Activated naive CD8-positive, alpha-beta T cell treated with anti-CD3 and anti-CD28 coated beads for 36 hours (primary cell): ENCODE measurements at places on chromosomes 4 and X.

DNA sequence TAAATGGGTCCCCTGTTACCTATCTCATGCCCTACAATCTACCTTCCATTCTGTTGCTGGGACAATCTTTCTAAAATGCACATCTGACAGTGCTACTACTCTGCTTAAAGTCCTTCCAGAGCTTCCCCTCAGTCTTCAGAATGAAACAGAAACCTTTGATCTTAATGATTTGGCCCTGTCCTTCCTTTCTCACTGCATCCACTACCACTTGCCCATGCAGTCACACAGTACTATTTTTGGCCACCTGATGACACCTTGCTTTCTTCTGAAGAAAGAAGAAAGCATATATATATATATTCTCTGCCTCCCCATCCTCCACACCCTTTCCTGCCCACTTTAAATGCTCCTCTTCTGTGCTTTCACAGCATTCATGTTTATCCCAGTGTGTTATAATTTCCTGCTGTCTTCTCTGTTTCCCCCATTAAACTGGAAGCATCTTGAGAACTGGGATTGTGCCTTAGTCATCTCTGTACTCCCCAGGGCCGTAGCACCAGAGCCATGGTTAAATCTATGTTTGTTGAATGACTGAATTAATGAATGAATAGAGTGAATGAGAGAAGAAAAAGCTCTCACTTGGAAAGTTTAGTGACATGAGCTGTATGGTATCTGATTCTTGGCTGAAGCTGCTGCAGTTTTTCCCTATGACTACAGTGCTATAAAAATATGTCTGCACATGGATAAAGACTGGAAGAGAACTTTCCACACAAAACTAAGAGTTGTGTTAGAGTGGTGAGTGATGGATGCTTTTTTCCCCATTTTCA is 56.2 kb downstream of the RTL9 start:
- no peak overlapping the region for H3K27ac ChIP-seq
- H3K27me3 ChIP-seq, result peaks cover 12% of the 10 kb centered on the region
- H3K4me3 ChIP-seq, result no peak overlapping the region
- H3K4me1 ChIP-seq, result peaks cover 3% of the 10 kb centered on the region
- no peak for DNase-seq

GRCh38 chr4:110639207-110640090 is 16.6 kb upstream of the PITX2 start:
- peaks cover 3% of the 10 kb centered on the region for H3K4me1 ChIP-seq
- H3K4me3 ChIP-seq, result no peak overlapping the region
- no peak for DNase-seq
- H3K36me3 ChIP-seq, result peaks cover 3% of the 10 kb centered on the region
- no peak overlapping the region for H3K27ac ChIP-seq
- H3K27me3 ChIP-seq, result peaks cover 88% of the 10 kb centered on the region

DNA sequence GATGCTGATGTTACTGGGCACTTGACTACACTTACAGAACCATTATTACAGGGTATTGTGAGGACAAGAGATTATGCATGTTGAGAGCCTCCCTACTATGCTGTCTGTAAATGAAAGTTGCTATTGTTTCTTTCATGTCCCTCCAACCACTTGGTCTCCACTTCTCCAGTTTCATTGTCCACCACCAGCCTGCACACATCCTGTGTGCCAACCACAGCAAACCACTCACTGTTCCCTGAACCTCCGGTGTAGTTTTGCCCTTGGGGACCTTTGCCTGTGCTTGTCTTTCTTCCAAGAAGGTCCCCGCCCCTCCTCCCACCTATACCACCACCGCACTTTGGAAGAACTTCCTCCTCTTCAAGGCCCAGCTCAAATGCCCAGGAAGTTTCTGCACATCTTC is 43.1 kb upstream of the AFF2 start:
- H3K4me3 ChIP-seq, result no peak overlapping the region
- H3K4me1 ChIP-seq, result no peaks in the 10 kb centered on the region
- H3K27ac ChIP-seq, result no peak overlapping the region
- no peaks in the 10 kb centered on the region for H3K27me3 ChIP-seq
- no peaks in the 10 kb centered on the region for H3K36me3 ChIP-seq

DNA sequence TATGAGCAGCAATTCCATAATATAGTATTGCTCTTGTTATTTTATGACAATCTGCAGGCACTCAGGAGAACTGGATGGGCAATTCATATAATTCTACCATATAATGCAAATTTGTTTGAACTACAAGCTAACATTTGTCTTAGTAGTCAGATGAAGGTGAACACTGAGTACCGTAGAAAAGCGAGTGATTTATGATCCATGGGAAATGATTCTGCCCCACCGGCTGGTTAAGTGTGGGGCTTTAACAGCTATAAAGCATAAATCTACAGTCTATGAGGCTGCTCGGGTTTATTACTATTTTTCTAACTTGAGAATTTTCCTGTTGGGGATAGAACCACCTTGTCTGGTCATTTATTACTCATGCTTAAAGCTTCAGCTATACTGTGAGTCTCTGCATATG is 275.5 kb downstream of the PCDH10 start:
- no peak overlapping the region for H3K27ac ChIP-seq
- H3K27me3 ChIP-seq, result no peaks in the 10 kb centered on the region
- no peak overlapping the region for H3K4me3 ChIP-seq
- H3K36me3 ChIP-seq, result no peaks in the 10 kb centered on the region

DNA sequence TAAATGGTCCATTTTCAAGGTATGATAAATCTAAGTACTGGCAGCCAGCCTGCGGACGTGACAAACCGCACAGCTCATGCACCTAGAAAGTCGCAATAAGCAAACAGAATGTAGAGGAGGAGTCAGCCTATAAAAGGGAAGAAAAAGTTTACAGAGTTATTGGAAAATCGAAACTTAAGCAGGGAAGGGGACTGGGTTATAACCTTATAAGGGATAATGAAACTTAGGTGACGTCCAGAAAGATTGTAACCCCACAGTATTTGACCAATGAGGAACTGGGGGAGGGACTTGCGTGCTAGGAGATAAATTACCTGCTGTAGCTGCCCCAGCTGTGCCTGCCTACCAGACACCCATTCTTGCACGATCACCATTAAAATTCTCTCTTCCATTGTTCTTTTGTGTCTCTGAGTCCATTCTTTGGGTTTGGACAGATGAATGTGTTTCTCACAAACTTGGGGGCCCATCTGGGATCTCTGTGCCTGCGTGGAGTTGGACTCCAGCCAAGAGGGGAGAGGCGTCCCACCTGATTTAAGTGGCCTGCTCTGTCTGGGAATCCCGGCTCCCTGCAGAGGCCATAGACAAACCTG is 61.0 kb downstream of the ZCCHC12 start:
- H3K36me3 ChIP-seq, result no peaks in the 10 kb centered on the region
- no peak overlapping the region for H3K27ac ChIP-seq
- no peak for DNase-seq

- no peaks in the 10 kb centered on the region for H3K4me1 ChIP-seq
- no peak overlapping the region for H3K27ac ChIP-seq
- H3K27me3 ChIP-seq, result no peaks in the 10 kb centered on the region
- H3K4me3 ChIP-seq, result no peak overlapping the region
Observed at GRCh38 chr4:24137671-24138601, 248.1 kb upstream of the PPARGC1A start.

GRCh38 chr4:68476191-68476590 is 28.9 kb downstream of the TMPRSS11E start:
- H3K27ac ChIP-seq, result no peak overlapping the region
- peaks cover 3% of the 10 kb centered on the region for H3K36me3 ChIP-seq
- no peak overlapping the region for H3K4me3 ChIP-seq
- no peaks in the 10 kb centered on the region for H3K27me3 ChIP-seq

DNA sequence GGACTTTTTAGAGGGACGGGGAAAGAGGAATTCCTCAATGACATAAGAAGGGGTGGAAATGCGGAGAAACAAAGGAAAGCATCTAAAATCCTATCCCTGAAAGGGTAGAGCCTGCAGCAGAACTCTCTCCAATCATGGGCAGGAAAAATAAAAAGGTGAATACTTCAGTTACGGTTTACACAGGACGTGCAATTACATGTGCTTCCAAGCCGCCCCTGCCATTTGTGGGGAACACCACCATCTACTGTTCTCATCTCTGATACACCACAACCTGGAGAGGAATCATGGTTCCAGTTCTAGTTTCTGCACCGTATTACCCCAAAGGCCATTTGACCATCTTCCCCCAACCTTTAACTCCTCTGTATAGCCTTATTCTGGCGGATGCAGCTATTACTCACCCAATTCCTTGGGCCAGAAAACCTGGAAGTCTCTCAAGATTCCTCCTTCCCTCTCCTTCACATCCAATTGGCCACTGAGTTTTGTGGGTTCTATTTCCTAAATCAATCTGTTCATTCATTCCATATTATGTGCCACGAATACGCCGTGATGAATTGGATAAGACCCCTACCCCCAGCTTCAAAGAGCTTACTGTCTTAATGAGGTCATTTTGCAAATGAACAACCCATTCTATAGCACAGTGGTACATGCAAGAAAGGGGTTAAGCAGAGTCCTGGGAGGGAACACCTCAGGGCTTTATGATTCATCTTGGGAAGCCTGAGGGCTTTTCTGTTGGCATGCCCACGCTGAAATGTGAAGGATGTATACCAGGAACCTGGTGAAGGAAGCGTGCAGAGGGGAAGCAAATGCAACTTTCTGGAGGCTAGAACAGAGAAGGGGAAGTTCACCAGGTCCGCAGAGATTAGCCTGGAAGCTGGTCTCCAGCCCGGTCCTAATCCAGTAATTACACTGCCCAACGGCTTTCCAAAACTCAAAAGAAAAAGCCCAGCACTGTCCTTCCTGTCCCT is 1.4 kb upstream of the MSL3 start:
- no peak overlapping the region for H3K27ac ChIP-seq
- DNase-seq, result no peak
- H3K4me3 ChIP-seq, result peak overlapping the region; percentile 55
- peaks cover 2% of the 10 kb centered on the region for H3K4me1 ChIP-seq
- peaks cover 11% of the 10 kb centered on the region for H3K36me3 ChIP-seq

GRCh38 chrX:124338733-124339514 is 6.5 kb downstream of the TEX13D start:
- H3K27me3 ChIP-seq, result no peaks in the 10 kb centered on the region
- H3K4me1 ChIP-seq, result peaks cover 49% of the 10 kb centered on the region
- peak overlapping the region; percentile 20 for H3K4me3 ChIP-seq
- DNase-seq, result no peak
- H3K27ac ChIP-seq, result peak overlapping the region; percentile 42

DNA sequence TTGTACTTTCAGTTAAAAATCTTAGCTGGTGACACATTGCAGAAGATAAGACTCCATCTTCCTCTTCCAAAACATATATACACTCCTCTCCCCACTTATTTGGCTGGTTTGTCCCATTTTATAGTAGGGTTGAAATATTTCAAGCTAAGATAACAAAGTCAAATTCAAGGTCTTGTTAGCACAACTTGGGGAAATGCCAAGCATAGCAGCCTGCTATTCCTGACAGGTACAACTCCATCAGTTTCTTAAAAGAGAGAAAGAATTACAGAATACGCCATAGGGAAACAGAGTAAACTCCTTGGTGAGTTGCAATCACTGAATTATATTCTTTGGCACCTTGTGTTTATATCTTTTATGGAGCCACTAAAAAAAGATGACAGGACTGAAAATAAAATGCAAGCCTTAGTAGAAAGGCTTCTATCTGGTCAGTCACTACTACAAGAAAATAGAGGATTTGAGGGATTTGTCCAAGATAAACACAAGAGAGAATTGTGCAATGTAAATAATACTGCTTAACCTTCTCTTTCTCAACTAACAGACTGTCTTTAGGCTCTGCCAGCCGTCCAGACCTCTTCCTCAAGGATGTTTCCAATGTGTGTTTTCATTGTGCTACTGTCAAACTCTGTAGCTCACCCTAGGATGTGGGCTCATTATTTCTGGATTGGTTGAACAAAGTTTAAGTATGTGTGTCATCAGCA is 170.3 kb downstream of the VEGFC start:
- H3K4me1 ChIP-seq, result no peaks in the 10 kb centered on the region
- no peaks in the 10 kb centered on the region for H3K27me3 ChIP-seq
- DNase-seq, result no peak
- no peaks in the 10 kb centered on the region for H3K36me3 ChIP-seq
- H3K27ac ChIP-seq, result no peak overlapping the region

- H3K4me1 ChIP-seq, result no peaks in the 10 kb centered on the region
- no peaks in the 10 kb centered on the region for H3K36me3 ChIP-seq
- H3K4me3 ChIP-seq, result no peak overlapping the region
- no peak for DNase-seq
Observed at GRCh38 chrX:131869182-131869581, 153.9 kb upstream of the STK26 start.

DNA sequence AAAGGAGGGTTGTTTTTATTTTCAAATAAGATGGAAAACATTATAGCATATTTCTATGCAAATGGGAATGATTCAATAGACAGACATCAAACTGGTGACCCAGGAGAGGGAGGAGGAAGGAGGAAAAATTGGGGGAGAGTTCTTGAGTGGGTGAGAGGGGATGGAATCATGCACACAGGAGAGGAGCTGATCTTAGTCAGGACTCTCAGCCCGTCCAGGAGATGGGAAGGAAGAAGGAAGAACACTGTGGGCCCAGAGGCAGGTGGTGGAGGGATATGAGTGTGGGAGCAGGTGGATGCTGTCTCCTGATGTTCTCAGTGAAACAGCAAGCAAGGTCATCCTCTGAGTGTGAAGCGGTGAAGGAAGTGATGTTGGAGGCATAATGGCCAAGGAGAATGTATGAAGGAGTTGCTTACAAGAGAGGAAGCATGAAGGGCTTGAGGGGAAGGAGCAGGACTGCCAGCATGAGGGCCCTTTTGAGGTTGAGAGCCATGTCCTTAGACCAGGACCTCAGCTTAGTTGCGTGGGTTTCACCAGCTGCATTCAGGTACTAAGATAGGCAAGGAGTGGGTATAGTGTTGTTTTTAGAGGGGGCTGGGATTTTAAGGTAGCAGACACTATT is 161.7 kb upstream of the NAP1L5 start:
- no peaks in the 10 kb centered on the region for H3K4me1 ChIP-seq
- H3K36me3 ChIP-seq, result no peaks in the 10 kb centered on the region
- H3K27ac ChIP-seq, result no peak overlapping the region
- no peak for DNase-seq

DNA sequence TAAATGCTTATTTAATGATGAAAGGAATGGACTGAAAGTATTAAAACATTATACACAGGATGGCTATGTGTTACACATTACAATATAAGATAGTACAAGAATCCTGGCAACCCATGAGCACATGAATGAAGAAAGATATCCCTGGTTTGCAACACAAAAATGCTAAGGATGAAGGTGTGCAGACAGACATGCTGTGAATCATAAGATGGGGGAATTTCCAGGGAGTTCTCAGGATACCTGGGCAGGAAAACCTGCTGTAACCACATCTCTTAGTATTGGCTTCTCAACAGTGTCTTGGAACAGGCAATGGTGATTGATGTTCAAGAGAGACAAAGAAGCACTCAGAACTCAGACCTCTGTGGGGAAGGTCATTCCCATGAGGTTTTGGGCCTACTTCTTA is 23.9 kb upstream of the ANOS1 start:
- H3K27ac ChIP-seq, result no peak overlapping the region
- H3K36me3 ChIP-seq, result no peaks in the 10 kb centered on the region
- H3K4me1 ChIP-seq, result peaks cover 2% of the 10 kb centered on the region
- DNase-seq, result no peak
- no peaks in the 10 kb centered on the region for H3K27me3 ChIP-seq

DNA sequence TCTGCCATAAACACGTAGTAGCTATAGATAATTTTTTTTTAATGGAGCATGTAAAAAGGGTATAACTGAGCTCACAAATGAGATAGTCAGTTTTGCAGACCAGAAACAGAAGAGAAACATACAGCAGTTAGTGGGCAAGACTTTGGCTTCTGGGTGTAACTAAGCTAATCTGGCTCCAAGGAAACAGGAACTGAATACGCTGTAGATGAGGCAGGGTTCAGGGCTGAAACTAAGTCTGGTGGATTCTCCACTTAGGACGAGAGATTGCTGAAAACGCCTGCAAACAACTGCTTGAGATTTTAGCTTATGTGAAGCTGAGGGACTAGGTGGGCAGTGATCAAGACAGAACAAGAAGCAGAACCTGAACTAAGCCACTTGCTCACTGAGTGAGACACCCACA is 91.7 kb downstream of the SMIM20 start:
- no peak for DNase-seq
- H3K36me3 ChIP-seq, result no peaks in the 10 kb centered on the region
